ENCODE measurements at places on chromosomes 7 and 10.

- DNase-seq = no peak
These were observed 14.8 kb upstream of the PRR15 start for GRCh38 chr7:29548823-29549222.

- no peak for DNase-seq
These were observed 90.9 kb upstream of the TNRC18 start for GRCh38 chr7:5514440-5515035.

DNA sequence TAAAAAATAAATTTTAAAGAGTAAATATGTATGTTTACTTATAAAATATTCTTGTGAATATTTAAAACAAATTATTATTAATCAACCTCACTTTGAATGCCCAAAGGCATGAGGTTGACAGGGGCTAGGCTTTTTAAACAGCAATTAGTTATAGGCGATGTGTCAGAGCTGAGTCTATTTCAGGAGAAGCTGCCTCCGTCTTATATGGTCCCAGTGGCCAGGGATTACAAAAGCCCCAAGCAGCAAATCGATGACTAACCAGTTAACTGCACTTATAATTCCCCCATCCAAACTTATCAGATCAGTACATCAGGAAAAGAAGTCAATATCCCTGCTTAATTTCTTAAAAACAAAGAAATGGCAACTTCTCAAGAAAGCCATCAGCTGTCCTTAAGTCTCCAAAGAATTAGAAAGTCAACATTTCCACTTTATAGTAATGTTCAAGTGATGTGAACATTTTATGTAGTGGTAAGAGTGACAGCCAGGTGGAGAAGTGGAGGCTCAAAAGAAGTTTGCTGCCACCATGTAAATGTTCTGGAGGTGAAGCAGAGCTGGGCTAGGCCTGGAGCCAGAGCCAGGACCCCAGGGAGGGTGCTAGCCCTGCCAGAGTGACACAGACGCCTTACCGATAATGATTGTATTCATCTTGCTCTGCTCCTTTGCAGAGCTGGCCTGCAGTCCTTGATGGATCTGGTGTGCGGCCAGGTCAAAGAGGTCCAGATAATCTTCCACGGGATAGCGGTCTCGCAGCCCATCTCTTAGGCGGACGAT is 51.5 kb downstream of the CHST15 start:
- peak; percentile 43 for DNase-seq

- no peak for DNase-seq
These were observed 4.0 kb upstream of the AFAP1L2 start for GRCh38 chr10:114408112-114408967.

GRCh38 chr10:76127984-76128589 is 696.7 kb downstream of the LRMDA start:
- no peak for DNase-seq

DNA sequence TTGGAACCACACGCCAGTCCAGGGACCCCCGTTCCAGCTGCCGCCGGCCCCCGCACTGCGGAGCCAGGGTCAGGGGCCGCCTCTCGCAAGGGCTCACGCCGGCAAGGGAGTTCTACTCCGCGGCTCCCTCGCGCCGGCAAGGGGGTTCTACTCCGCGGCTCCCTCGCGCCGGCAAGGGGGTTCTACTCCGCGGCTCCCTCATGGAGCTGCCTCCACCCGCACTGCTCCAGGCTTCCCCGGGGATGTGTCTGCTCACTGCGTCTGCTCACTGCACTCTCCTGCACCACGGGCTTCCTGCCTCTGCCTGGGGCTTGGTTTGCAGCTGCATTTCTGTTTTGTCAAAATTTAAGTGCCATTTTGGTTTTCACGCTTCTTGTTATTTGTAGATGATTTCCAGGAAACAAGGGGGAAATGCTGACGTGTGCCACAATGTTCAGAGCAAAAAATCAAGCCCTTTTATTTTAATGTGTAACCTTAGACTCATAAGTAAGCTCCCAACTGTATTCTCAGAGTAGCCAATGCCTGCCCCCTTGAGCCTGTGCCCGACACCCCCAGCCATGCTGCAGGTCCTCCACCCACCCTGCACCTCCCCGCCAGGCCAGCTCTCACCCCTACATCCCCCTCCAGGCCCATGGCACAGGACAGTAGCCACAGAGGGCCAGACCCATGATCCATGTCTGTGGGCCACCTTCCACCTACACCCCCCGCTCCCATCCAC is 246.2 kb downstream of the MAD1L1 start:
- no peak for DNase-seq

DNA sequence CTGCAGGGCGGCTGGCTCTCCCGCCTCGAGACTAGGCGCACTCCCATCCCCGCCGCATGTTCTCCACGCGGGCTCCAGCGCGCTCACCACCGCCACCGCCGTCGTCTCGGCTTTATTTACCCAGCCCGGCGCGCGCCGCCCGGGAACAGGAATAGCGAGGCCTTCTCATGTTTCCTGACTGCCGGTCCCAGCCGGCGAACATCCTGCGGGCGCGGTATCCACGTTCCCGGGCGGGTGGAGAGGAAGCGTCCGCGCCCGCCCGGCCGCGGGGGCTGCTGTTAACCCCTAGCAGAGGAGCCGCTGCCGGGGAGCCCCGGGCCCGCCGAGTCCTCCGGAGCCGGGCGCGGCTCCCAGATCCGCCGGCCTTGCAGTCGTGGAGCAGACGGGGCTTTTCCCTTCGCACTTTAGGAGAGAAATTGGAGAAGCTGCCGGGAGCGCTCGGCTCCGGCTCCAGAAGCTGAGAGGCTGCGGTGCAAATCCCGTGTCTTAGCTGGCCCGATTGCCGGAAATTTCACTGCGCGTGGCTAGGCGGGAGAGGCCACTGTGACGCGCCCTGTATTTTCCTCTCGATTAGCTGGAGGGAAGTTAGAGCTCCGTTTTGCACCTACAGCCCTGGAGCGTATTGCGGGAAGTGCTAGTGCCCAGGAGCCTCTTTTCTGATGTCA is at the start of gene MKX:
Gene MKX, minus strand, starts transcription at position 88 of the 665 bp plus-strand sequence. CDS start 2,404 bp downstream, outside the sequence.
- DNase-seq = peak; percentile 32

GRCh38 chr10:132692311-132692710 is 93.6 kb downstream of the NKX6-2 start:
- no peak for DNase-seq

GRCh38 chr10:112510384-112510783 is 63.4 kb downstream of the VTI1A start:
- no peak for DNase-seq

DNA sequence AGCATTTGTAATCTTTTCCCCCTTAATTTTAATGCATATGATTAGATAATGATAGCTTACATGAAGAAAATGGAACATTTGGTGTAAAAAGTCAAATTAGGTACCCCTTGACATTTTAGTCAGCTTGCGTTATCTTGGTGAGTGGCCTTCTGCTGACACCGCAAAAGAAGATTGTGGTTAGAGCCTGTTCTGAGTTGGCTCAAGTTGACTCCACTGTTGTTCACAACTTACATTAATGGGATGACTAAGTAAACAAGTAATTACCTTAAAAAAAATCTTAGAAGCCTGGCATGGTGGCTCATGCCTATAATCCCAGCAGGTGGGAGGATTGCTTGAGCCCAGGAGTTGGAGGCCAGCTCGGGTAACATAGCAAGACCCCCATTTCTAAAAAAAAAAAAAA is 24.2 kb downstream of the TRRAP start:
- DNase-seq = no peak

DNA sequence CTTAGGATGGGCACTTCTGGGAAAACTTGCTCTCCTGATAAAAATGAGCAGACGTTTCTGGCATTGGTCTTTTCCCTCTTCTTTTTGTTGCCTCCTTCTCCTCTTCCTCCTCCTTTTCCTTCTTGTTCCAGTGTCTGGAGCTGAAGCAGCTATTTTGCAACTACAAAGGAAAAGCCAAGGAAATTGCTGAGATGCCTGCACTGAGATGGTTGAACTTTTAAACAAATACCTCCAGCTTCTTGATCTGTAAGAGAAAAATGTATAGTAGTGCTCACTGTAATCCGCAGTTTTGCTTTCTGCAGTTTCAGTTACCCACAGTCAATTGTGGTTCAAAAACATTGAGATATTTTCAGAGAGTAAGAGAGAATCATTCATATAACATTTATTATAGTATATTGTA is 7.5 kb upstream of the SND1 start:
- no peak for DNase-seq

GRCh38 chr7:17546592-17546991 is 248.1 kb downstream of the AHR start:
- DNase-seq = peak; percentile 92

- peak; percentile 79 for DNase-seq
These were observed 20.7 kb upstream of the ZMIZ1 start for GRCh38 chr10:79047875-79048638.

DNA sequence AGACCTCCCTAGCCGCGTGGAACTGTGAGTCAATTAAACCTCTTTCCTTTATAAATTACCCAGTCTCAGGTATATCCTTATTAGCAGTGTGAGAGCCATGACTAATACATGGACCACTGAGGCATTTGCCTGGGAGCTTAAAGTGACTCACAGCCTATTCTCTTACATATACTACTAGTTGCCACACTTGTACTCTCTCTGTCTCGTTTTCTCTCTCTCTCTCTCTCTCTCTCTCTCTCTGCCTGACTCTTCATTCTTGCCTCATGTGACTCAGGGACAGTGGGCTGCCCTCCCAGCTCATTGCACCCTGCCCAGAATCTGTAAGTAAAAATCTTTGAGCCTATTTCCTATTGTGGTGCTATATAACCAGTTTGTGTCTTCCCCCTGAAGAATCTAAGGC is 238.5 kb upstream of the MAGI2 start:
- DNase-seq = no peak

- peak; percentile 32 for DNase-seq
These were observed 37.8 kb downstream of the DPYSL4 start for GRCh38 chr10:132224343-132225072.

DNA sequence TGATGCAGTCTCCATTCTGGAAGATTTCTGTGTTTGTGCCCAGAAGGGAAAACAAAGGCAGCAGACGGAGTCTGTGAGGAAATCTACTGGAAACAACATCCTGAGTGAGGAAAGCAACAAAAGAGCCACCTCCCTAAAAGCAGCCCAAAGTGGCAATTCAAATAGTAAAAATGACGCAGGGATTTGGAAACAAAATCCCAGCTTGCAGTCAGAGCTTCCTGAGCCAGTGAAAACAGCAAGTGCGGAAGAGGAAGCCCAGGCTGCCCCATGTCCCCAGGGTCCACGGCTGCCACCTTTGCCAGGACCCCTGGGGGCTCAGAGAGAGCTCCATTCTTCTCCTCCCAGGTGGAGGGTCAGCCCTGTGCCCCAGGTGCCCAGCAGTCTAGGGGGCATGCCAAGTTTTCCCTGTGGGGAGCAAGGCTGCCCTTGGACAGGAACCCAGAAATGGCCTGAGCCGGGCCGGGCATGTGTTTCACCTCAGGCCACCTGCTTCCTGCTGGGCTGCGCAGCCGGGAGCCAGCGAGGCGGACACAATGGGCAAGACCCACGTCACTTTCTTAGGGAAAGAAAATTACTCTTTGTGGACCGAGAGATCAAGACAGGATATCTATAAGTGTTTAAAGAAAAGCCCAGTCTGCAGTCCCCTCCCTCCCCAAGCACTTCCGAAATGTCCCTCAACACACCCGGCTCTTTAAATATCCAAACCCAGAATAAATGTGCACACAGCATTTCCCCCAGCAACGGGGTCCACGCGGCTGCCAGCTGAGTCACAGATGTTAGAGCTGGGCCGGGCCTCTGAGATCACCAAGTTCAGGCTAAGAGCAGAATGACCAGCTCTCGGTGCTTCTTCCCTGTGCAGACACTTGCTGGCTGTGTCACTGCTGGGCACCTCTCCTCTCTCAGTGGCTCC is 231.1 kb downstream of the ARHGAP12 start:
- DNase-seq = peak; percentile 89

DNA sequence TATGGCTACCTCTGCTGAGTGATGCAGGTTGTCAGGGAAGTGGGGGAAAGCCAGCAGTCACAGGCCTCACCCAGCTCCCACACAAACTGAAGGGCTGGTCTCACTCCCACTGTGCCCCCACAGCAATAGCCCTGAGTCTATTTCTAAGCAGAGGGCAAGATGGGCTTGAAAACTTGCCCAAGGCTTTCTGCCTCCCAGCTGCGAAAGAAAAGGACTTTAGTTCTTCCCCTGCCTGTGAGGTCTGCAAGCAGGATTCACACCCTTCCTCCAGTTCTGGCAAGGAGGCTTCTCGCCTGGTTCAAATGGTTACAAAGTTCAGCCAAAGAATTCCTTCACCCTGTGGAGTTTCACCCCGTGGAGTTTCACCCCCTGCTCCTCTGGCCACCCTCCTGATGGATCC is 63.3 kb upstream of the PRLHR start:
- no peak for DNase-seq

- no peak for DNase-seq
These were observed 173.6 kb downstream of the ADAM12 start for GRCh38 chr10:126214679-126215078.

DNA sequence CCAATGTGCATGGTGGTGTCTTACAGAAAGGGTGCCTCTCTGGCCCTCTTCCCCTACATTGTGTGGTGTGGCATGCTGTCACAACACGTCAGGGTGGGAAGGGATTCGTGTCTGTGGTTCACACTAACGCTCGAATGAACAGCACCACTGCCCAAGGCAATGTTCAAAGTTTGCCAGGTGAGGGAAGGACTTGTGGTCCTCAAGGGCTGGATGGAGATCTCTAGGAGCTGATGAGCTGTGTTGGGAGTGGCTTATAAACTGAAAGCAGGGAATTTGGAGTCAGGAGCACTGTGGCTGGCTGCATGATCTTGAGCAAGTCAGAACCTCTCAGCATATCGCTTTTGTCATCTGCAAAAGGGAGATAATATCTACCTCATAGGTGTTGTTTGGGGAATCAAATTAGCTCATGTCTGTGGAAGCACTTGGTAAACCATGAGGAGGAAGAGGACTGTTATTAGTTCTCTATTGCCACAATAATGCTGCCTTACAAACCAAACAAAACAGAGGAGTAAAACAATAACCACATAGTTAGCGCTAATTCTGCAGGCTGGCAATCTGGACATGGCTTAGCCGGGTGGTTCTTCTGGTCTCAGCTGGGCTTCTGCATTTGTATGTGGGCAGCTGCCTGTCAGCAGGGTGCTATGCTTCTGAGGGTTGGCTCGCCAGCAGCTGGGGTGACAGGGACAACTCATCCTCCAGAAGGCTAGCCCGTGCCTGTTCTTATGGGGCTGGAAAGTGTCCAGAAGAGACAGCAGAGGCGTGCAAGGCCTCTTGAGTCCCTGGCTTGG is 22.9 kb upstream of the C10orf105 start:
- DNase-seq = no peak

DNA sequence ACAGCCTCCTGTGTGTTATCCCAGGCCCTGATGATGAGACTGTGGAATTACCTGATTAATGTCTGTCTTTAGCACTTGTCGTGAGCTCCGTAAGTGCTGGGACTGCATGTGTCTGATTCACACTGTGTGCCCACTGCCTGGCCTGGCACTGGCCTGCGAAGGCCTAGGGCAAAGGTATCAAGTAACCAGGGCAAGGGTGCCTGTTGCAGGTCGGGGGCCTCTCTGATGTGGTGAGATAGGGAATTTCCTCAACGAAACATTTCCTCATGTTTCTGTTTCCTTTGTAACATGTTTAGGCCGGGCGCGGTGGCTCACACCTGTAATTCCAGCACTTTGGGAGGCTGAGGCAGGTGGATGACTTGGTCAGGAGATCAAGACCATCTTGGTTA is 50.4 kb downstream of the LHPP start:
- no peak for DNase-seq

DNA sequence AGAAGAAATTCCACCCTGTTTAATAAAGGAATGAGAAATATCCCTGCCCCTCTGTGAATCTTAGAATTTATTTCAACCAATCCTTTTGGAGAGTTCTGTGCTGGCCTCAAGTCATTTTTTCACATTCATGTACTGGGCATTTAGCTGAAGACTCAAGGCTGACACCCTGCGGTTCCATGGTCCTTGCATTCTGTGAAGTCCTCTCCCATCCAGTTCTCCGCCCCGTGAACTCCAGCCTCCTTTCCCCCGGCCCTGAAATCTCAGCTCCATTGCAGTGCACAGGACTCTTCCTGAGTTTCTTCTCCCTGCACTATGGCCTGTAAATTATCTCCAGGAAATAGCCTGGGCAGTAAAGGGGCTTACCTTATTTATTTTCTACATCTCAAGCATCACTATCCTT is 183.0 kb upstream of the KCND2 start:
- DNase-seq = no peak

Data from suppressor macrophage treated with lipopolysaccharide for 4 hours (primary cell).